Stimulated activated CD4-positive, alpha-beta T cell treated with anti-CD3 and anti-CD28 coated beads, Interleukin-12 subunit alpha, Interleukin-12 subunit beta, amount 100 ng/mL, for 4 hours (primary cell): ENCODE measurements at places on chromosomes 1 and 21.

DNA sequence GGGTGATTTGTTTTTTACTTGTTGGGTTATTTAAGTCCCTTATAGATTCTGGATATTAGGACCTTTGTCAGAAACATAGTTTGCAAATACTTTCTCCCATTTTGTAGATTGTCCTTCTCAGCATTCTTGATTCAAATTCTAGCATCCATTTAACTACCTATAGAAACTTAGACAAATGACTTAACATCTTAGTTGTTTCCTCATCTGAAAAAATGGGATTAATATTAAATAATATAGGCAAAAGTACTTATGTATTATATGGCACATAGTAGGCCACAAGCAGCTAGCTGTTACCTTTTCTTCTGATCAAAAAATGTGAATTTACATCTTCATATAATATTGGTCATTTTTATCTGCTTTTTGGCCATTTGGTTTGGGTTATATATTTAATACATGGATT, 307.5 kb downstream of the ZP4 start:
- no peak for DNase-seq

DNA sequence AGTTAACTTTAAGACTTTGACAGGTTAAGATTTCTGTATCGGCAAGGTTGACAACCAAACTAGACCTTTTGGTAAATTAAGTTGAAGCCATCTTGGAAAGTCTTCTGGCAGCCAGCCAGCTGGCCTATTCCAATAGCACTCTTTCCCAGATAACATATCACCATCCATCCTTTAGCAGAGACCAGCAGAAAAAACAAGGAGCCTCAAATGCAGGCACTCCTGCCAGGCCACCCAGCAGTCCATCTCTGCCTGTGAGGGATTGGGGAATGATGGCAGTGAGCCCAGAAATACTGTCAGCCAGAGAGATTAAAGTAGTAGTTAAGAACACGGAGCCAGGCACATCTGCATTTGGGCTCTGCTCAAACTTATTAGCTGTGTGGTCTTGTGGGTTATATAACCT, 19.4 kb downstream of the ZBTB40 start:
- DNase-seq, result no peak

DNA sequence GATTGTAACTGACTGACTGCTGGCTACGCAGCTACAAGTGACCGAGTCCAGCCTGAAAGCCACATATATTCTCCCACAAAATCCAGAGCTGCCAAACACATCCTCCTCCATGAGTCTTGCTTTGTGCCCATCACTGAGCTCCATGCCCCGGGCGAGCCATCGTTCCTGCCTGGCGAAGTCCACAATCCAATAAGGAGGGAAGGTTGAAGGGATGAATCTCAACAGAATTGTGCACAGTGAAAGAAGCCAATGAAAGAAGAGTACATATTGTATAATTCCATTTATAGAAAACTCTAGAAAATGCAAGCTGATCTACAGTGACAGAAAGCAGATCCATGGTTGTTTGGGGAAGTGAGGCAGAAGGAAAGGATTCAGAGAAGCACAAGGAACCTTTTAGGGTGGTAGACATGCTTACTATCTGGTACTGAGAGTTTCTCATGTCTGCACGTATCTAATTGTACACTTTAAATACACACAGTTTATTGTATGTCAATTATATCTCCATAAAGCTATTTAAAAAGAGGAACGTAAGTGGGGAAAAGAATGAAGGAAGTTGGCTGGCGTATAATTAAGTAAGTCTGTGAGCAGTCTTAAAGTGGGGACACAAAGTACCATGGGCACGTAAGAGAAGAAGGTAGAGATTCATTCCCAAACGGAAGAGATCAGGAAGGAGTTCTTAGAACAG, 115.9 kb upstream of the JUN start:
- no peak for DNase-seq

- DNase-seq, result no peak
Measured at GRCh38 chr1:244050835-244051444, at the start of gene ZBTB18. ZBTB18 (plus strand) TSS chr1:244051283; CDS start chr1:244051432, 149 bp downstream.

- DNase-seq, result no peak
Measured at GRCh38 chr21:14880922-14881321, 183.9 kb downstream of the NRIP1 start.

GRCh38 chr1:82392513-82392912, 591.8 kb downstream of the ADGRL2 start:
- no peak for DNase-seq

DNA sequence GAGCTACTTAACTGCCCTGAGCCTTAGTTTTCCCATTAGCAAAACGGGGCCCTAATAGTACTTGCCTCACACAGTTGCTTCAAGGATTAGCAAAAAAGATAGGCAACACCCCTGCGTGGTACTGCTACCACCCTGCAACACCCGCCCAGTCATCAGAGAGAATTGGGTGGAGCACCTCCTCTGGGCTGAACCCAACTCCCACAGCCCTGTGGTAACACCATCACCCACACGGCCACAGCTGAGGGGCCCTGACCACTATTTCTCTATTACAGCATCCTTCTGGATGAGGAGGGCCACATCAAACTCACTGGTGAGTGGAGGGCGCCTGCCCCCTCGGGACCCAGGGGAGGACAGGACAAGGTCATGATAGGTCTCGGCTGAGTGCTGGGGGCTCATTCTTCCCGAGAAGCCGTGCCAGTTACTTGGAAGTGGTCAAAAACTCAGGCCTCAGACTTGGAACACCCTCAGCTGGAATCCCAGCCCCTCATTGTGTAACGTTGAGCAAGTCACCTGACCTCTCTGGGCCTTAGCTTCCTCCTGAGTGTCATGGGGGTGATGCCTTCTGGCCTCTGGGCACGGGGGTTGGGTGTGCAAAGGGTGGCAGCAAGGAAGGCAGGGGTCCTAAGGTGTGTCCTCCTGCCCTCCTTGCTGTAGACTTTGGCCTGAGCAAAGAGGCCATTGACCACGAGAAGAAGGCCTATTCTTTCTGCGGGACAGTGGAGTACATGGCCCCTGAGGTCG, 24.6 kb downstream of the RPS6KA1 start:
- DNase-seq, result no peak

GRCh38 chr1:77614037-77614436, 68.4 kb downstream of the ZZZ3 start:
- DNase-seq, result no peak

GRCh38 chr1:6353955-6354658, 39.5 kb downstream of the ACOT7 start:
- DNase-seq, result no peak

DNA sequence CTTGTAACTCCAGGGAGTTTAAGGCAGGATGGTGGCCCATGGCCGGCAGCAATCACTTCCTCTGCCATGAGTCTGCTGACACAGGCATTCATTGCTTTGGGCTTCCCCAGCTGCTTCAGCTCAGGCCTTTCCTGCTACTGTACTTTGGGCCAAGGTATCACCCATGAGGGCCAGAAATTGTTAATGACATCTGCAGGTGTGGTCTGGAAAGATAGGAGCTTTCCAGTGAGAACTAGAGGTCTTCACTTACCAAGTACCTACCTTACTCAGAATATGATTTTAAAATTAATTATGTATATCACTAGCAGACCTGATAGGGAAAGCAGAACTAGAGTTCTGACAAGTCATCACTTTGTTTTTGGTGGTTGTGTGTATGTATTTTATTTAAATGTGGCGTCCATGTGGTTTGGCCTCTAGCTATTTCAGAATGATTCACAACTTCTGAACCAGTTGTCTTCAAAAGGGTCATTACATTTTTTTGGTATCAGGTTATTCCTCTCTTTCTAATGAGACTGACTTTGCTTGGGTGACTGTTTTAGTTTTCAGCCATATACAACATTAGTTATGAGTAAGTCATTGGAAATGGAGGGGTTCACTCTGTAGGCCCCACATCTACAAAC, 2.7 kb downstream of the RGL1 start:
- DNase-seq, result no peak

- DNase-seq, result no peak
Measured at GRCh38 chr1:212593821-212594251, 14.7 kb upstream of the ATF3 start.
